ENCODE measurements at places on chromosomes 13 and 19.

GRCh38 chr13:30329009-30329585 is 21.7 kb upstream of the KATNAL1 start:
- no peak for DNase-seq

DNA sequence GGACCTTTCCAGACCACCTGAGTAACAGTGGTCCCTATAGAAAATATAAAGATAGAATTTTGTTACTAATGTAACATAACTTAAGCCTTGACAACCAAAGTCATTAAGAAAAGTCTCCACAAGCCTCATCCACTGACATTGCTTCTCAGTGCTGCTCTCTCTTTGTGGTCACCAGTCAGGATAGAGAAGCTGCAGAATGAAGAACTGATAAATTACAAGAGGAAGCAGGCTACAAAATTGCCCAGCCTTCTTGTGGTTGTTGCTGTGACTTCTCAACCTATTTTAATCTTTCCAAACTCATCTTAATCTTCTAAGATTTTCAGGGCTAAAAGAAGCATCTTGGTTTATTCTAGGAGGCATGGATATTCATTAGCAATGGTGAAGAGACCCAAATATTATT is 343.8 kb downstream of the MZT1 start:
- DNase-seq, result no peak

- peak; percentile 61 for DNase-seq
Observed at GRCh38 chr19:38003438-38004185, 96.6 kb downstream of the SIPA1L3 start.

- no peak for DNase-seq
Observed at GRCh38 chr13:39254601-39255000, 216.3 kb downstream of the NHLRC3 start.

GRCh38 chr13:45219123-45219891 is 18.5 kb upstream of the KCTD4 start:
- no peak for DNase-seq

DNA sequence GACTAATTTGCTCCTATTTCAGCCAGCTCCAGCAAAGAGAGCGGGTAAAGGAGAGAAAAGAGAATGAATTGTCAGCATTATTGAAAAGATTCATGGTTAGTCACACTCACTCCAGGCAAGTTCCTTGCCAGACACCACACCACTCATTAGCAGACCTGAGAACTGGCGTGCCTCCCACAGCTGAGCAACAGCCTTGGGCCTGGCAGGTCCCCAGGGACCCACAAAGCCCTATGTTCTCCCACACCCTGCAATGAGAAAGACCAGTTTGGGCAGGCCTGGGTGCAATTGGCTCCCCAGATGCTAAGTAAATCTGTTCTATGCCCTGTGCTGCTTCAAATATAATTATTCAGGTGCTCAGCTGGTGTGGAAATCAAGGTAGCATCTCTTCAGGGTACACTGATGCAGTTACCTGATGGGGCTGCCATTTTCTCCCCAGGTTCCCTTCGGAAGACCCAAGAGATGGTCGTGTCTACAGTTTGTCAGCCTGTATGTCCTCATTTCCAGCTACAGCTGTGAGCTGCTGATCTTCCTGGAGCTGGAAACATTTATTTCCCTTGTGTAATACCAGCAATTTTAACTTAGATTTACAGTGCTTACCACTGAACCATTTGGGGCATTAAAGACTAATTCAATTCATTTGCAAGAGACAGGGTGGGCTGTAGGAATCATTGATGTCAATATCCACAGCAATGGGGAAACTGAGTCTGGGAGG is 405.0 kb downstream of the COG6 start:
- DNase-seq, result no peak

GRCh38 chr19:47353307-47353712 is 4.2 kb downstream of the DHX34 start:
- DNase-seq, result peak; percentile 18

- no peak for DNase-seq
Observed at GRCh38 chr13:24997367-24997967, 98.5 kb upstream of the PABPC3 start.

DNA sequence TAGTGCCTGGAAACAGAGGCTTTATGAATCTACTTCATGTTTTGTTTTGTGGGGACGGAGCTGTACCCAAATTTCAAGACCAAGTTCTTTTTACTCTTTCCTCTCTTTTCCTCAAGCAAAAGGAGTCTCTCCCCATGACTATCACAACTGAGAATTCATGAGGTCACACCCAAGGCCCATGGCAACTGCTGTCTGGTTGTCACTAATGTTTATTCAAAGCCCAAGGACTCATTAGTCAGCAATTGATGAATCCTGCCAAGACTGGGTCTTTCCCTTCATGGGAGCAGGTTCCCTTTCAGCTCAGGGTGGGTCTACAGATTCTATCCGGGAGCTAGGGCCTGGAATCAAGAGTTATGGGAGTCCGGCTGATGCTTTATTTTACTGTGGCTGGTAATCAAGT is 441.5 kb upstream of the PCDH20 start:
- DNase-seq, result no peak

DNA sequence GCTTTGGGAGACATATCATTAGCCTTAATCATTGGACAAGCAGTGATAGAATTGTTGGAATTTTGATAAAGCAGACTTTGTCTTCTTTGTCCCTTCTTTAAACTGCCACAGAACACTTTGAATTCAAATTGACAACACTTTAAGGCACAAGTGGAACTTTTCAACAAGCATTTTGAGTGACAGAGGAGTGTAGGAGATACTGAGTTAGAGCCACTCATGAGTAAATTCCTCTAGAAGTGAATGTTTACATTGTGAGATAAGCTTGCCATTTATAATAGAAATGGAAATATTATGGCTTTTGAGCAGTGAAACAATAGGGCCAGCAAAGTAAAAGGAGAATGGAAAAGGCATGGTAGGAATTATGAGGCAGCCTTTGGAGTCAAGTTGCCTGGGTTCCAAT is 515.8 kb downstream of the SLITRK6 start:
- no peak for DNase-seq

- DNase-seq, result no peak
Observed at GRCh38 chr19:2249880-2250765, 1.0 kb downstream of the AMH start.

GRCh38 chr13:109235901-109236300 is 550.5 kb downstream of the IRS2 start:
- no peak for DNase-seq

DNA sequence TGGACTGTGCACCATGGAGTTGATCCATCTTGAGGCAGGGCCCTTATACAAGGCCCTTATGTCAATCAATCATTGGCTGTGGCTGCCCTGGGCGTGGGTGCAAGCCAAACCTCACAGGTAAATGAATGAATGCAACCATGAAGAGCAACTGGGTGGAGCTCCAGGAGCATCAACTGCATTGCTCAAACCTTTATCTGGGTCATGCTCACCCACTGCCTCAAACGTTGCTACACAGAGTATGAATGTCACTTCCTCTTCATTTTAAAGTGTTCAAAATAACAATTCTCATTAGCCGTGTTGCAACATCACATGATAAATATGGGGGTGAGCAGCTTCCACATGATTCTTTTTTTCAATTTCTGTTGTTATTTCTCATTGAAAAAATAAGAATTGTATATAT is 6.4 kb upstream of the ZNF333 start:
- DNase-seq, result no peak

- DNase-seq, result no peak
Observed at GRCh38 chr13:108950333-108951010, 321.1 kb downstream of the MYO16 start.

GRCh38 chr13:38417727-38418126 is 68.1 kb downstream of the UFM1 start:
- no peak for DNase-seq
